ENCODE measurements at places on chromosomes 7 and 10.

GRCh38 chr7:157752832-157753291 is 416.1 kb downstream of the DNAJB6 start:
- no peak for DNase-seq

DNA sequence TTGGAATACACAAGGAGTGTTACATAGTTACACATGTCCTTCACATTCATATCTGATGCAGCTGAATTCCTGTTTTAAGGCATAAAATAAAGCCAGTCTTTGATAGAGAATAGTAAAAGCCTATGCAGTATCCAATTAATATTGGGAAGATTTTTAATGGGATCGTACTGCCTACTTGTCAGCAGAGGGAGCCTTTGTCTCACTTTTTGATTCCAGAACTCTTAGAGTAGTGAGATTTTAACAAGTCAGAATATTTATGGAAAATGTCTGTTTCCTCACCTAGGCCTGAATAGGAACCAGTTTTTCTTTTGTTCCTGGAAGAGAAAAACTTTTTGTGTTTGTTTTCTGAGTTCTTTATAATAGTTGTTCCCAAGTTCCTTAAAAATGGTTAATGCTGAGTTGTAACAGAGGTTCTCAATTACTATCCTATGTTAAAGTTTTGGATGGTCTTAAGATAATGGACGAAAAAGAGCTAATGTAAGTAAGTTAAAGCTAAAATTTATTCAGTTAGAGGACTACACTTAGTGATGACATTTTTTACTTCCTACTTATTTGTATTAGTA is 114.0 kb downstream of the BBS9 start:
- peak; percentile 5 for DNase-seq

- no peak for DNase-seq
Measured at GRCh38 chr10:29846881-29847280, 212.1 kb upstream of the SVIL start.

GRCh38 chr7:44431091-44431608 is 59.3 kb downstream of the NUDCD3 start:
- DNase-seq = peak; percentile 20

GRCh38 chr7:98913612-98914011 is 35.3 kb downstream of the TRRAP start:
- DNase-seq = no peak

DNA sequence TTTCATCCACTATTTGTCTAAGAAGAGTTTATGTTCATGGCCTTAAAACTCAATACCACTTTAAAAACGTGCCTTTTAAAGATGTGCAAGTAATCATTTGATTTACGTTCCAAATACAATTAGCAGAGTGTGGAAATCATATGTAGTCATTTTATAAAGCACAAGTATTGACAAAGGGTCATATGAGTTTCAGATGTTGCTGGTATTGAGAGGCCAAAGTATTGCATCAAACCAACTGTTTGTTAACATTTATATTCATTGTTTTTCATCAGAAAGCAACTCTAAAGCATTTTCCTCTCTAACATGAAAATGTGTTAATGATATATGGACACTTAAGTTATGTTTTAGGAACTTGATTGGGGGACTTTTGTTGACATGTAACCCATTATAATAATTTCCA is 11.5 kb upstream of the TSGA13 start:
- no peak for DNase-seq

DNA sequence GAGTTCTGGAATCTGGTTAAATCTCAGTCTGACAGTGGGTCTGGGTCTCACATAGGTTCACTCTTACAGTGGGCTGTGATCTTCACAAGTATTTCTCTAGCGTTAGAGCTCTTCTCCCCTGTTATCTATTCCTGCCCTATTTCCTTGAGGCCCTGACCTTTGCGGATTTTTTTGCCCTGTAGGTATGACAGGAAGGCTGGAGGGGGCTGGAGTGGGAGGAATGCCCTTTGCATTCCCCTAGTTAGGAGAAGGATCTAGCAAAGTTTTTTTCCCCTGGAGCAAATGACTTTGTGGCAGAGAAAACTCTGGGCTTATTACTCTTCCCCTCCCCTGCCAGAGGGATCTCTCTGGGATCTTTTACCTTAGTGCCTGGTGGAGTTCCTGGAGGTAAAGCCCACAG is 49.2 kb downstream of the GALNT11 start:
- DNase-seq = no peak

GRCh38 chr7:43669286-43670081 is 59.8 kb downstream of the COA1 start:
- peak; percentile 57 for DNase-seq

DNA sequence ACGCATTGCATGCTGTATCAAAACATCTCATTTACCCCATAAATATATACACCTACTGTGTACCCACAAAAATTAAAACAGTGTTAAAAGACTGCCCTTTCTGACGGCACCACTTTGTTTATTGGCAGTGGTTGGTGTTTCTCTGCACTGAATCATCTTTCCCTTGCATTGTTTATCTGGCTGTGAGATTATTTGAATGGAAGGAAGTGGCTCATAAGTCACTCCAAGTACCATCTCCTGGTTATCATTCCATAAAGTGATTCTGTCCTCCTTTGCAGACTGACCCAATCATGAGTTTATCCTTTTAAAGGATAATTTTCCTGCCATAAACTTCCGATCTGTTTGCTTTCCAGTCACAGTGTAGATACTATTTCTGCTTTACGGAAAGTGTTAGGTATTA is 183.8 kb downstream of the CAMK1D start:
- no peak for DNase-seq

DNA sequence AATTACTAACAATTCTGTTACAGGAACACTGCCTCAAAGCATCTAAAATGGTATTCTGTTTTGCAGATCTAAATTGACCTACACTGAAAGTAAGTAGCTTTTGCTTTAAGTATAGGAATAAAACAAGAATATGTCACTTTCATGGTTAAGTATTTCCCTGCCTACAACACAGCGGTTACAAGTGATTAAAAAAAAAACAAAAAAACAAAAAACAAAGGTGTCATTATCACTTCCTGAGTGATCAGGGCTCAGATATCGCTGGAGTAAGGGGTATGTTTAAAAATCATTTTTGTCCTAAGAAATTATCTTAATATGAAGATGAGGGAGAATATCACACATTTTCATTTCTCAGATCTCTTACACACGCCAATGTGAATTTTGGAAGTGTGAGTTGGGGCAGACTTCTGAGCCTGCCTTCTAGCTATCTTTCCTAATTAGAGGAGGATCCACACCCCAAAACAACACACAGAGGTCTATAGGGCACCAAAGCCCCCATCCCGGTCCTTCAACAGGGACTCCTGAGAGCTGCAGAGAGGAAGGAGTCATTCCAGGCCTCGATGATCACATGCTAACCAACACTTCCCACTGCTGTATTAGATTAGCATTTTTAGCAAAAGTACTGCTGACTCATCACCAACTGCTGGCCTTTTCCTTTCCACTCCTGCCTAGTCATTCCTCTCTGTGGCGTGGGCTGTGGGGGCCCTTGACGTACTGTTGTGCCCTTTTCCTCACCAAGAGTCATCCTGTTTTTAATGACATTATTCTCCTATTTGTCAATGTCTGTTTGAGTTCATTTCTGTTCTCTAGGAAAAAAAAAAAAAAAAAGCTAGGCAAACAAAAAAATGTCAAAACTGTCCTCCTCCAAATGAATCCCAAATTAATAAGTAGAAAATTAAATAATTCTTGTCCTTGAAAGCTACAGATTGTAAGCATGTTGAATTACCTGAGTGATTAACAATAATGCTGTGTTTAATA is 31.2 kb downstream of the PRTFDC1 start:
- DNase-seq = no peak

- DNase-seq = no peak
Measured at GRCh38 chr10:21604651-21605050, 70.6 kb downstream of the MLLT10 start.

DNA sequence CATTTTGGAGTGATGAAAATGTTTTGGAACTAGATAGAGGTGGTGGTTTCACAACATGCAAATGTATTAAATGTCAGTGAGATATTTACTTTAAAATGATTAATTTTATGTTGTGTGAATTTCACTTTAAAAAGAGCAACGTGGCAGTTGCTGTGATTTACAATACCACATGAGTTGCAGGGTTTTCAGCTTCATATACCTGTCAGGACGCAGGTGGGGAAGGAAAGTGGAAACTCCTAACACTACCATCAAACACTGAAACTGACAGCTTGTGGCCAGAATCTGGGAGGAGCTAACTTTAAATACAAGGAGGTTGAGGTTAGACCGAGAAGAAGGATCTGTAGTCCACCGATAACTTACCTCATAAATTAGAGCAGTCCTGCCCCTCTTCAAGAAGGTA is 168.9 kb upstream of the TMEM72 start:
- DNase-seq = no peak

GRCh38 chr7:73442222-73442902 is 8.8 kb downstream of the FZD9 start:
- DNase-seq = no peak

DNA sequence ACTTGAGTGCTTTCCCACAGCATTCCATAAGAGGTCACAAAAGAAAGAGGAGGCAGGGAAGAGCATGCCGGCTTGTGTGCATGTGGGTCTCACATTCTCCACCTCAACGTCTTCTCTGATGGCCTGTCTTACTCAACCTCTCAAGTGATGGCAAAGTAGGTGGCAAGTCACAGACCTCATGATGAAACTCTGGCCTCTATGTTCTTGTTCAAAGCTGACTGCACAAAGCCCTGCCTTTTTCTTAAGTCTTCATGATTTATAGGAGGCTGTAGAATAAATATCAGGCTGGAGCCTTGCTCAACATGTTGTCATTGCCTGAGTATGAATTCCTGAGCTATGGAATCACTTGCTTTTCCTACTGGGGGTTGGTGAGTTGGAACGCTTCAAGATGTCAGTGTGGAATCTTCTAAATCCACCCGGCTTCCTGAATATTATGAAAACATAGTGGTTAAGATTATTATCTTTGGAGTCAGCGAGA is 213.6 kb upstream of the INHBA start:
- DNase-seq = no peak

- DNase-seq = no peak
Measured at GRCh38 chr7:37287131-37287855, 161.4 kb downstream of the ELMO1 start.

DNA sequence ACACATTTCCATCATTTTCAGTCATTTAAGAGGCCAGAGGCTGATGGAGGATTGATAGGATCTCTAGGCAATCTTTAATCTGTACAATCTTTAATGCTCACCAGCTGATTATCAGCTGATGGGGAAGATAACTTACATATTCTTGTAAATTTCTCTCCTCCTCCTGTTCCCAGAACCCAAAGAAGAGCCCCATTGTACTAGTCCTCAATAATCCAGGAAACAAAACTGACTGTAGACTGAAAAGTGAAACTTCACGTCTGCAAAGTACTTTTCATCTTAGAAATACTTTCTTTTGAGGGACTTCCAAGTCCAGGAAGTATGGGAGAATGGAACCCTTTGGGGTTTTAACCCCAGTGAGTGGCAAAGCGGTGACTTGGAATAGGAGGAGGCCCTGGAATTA is 283.3 kb downstream of the FRMD4A start:
- no peak for DNase-seq

- no peak for DNase-seq
Measured at GRCh38 chr10:60883187-60883586, 60.8 kb downstream of the RHOBTB1 start.

GRCh38 chr7:44995555-44996493 is 4.2 kb upstream of the CCM2 start:
- DNase-seq = no peak

- DNase-seq = peak; percentile 21
Measured at GRCh38 chr7:1046722-1047679, 2.7 kb downstream of the GPR146 start.

DNA sequence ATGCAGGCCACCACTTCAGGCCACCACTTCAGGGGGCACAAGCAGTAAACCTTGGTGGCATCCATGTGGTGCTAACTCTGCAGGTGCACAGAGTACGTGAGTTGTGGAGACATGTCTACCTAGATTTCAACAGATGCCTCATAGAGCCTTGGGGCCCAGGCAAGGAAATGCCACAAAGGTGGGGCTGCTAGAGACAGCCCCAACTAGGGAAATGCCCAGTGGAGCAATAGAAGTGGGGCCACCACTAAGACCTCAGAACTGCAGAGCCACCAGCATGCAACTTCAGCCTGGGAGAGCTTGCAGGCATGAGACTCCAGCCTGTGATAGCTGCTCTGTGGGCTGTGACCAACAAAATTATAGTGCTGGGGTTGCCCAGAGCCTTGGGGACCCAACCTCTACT is 107.6 kb downstream of the DNAJC1 start:
- DNase-seq = no peak

- peak; percentile 43 for DNase-seq
Measured at GRCh38 chr7:12490107-12490688, 80.3 kb upstream of the SCIN start.

GRCh38 chr7:104296266-104296665 is 32.1 kb upstream of the LHFPL3 start:
- no peak for DNase-seq

DNA sequence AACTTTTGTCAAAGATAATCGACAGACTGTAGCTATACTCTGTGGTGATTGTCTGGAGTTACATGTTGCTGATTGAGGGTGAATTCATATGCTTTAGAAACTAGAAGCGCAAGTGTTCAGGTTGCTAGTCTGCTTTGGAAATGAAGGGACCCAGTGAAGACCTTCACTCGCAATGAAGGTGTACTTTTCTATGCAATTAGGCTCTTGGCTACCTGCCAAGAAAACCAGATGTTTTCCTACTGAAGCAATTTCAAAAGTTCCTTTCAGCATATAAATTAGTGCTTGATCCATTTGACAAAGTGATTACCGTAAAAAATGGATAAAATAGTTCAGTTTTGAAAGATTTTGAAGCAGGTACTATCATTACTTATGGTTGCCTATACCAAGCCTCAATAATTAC is 10.0 kb upstream of the STK31 start:
- DNase-seq = no peak

DNA sequence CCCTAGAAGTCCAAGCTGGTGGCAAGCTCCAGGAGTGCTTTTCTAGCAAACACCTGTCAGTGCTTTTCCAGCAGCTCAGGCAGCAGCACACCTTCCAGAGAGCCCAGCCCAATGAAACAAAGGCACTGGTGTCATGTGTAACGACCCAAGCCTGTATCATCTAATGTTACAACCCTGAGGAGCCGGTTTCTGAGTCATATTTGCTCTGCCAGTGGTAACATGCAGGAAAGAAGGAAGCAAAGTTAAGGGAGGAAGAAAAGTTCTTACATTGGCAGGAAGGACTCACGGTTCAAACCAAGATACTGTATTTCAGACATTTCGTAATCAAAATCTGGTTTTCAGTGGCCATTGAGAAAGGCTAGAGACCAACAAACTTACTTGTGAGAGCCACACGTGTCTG is at the start of gene ANKRD22:
TSS of gene ANKRD22 (minus strand) at position 139 of the 400 bp plus-strand sequence. CDS start 237 bp downstream, outside the sequence.
- no peak for DNase-seq

DNA sequence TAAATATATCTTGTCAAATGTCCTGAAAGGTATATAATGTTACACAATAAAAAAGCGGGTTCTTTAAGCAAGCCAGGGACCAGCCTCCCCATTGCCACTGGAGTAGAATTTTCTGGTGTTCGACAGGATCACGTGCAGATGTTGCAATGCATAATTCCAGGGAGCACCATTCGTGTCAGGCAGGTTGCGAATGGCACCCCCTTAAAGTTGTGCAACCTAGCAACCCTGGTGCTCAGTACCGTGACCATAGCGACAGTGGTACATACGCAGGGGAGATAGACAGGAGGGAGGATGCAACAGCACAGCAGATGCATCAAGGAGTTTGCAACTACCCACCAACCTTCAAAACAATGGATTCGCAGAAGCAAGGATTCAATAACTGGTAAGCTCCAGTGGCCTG is 6.6 kb upstream of the BMPR1A start:
- no peak for DNase-seq

Measured in CD4-positive, alpha-beta T cell (primary cell).